ENCODE measurements at places on chromosomes 16 and 17. TPM values are rescaled to one million over a fixed set of nuclear protein-coding genes. Genes with fewer than 3 reads are reported as not detected.

Gene NEURL4
- 50.2 TPM for total RNA-seq

Gene CACNA1H
- not detected for total RNA-seq

DNA sequence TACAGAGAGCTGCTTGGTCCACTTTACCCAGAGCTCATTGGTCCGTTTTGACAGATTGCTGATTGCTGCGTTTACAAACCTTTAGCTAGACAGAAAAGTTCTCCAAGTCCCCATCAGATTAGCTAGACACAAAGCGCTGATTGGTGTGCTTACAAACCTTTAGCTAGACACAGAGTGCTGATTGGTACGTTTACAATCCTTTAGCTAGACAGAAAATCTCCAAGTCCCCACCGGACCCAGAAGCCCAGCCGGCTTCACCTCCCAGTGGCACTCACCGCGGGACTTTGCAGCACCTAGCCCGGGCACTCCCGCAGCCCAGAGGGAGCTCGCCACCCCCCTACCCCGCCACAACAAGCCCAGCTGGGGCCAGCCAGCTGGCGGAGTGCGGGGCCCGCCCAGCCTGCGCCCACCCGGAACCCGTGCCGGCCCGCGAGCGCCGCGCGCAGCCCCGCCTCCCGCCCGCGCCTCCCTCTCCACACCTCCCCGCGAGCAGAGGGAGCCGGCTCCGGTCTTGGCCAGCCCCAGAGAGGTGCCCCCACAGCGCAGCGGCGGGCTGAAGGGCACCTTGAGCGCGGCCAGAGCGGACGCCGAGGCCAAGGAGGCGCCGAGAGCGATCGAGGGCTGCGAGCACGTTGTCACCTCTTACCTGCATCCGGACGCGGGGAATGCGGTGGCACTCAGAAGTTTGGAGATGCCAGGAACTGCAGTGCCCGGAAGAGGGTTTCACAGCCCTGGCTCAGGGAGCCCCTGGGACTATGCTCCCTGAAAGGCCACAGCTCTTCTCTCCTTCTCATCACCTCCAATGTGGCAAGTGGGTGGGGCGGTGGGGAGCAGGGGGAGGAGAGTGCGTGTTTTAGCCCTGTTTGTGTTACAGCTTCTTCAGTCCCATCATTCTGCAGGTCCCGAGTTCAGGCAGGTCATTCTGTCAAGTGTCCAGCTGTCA lies 1504.5 kb downstream of the CDH11 start:
- no peak for DNase-seq

DNA sequence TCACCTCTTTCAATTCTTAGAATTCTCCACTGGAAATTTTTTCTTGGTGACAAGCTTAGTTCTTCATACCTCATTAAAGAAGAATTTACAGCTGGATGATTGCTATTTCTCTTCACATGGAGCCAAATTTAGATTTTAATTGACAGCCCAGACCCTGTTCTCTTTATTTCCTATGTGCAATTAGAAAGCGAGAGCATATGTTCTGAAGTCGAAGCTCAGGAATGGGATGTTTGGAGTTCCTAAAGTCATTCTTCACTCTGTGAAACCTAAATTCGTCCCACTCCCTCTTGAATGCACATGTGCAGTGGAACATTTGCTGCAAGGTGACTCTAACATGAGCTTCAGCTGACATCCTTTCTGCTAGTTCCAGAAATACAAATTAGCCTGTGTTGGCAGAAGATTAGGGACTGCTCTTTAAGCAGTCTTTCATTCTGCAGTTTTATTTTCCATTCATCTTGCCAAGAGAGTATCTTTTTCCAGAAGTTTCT lies 129.3 kb upstream of the KCNJ16 start:
- no peak for DNase-seq
